ENCODE measurements at places on chromosomes 4 and X. TPM values are rescaled to one million over a fixed set of nuclear protein-coding genes. Genes with fewer than 3 reads are reported as not detected.

DNA sequence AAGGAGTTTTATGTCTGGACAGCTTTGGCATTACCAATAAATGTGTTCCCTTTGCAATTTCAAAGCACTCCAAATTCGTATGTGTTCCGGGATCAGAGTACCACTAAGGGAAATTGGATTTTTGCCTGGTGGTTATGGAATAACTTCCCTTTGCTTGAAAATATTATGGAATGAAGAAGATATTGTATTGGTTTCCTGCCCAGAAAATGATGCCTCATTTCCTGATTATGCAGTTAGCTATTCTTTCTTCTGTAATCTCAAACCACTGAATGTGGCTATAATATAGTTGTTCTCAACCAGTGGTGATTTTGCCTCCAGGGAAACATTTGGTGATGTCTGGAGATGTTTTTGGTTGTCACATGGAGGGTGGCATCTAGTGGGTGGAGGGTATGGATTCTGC lies 142.9 kb downstream of the PCDH7 start:
- H3K27ac ChIP-seq = no peak overlapping the region
- no peaks in the 10 kb centered on the region for H3K36me3 ChIP-seq
- no peak overlapping the region for H3K4me3 ChIP-seq
- H3K27me3 ChIP-seq = no peaks in the 10 kb centered on the region
- no peak for DNase-seq

CLDN22 gene
- not detected for total RNA-seq

CXorf49 gene
- total RNA-seq = not detected

CXorf65 gene
- not detected for total RNA-seq

GRCh38 chr4:174707051-174707676 lies 121.9 kb downstream of the GLRA3 start:
- no peak for DNase-seq
- no peak overlapping the region for H3K4me3 ChIP-seq
- H3K27ac ChIP-seq = no peak overlapping the region
- no peaks in the 10 kb centered on the region for H3K36me3 ChIP-seq

- no peak overlapping the region for H3K27ac ChIP-seq
- no peak overlapping the region for H3K4me3 ChIP-seq
- H3K4me1 ChIP-seq = no peaks in the 10 kb centered on the region
- H3K36me3 ChIP-seq = no peaks in the 10 kb centered on the region
Measured at GRCh38 chr4:53563824-53564223, 27.5 kb downstream of the LNX1 start.

UGT2A1 gene
- not detected for total RNA-seq

DNA sequence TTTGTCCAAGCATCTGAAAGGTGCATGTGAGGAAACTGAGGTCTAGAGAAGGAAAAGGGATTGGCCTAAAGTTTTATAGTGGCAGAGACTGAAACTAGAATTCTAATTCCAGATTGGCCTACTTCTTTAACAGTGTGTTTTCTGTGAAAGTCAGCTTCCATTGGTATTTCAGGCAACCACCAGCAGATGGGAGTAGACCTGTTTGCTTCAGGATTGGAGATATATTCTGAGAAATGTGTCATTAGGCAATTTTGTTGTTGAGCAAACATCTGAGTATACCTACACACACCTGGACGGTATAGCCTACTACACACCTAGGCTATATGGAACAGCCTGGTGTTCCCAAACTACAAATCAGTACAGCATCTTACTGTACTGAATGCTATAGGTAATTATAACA lies 207.3 kb upstream of the RADX start:
- no peak for DNase-seq
- no peaks in the 10 kb centered on the region for H3K27me3 ChIP-seq
- no peaks in the 10 kb centered on the region for H3K36me3 ChIP-seq
- no peak overlapping the region for H3K27ac ChIP-seq
- H3K4me3 ChIP-seq = no peak overlapping the region
